Activated T-cell treated with anti-CD3 and anti-CD28 coated beads, Interleukin-2, amount 50 U/mL, for 48 hours (primary cell): ENCODE measurements at places on chromosomes 11 and 22.
A peak's percentile ranks its signal among the peaks of the same experiment; 100 is the strongest.

- no peak for DNase-seq
These were observed 6.8 kb downstream of the OR4D10 start for GRCh38 chr11:59479906-59480305.

DNA sequence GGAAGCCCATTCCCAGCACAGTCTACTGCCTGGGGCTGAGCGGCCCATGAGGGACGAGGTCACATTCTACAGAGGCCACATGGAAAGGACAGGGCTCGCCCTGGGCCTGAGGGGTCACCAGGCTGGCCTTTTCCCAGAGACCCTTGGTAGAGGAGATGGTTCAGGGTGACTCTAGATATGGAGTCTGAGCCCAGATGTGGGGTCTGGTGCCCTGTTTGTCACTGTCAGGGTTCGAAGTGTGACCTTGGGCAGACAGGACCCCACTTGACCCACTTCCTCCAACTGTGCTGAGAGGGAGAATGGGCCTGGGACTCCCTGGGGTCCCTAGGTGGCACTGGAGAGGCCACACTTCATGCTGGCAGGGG, 81.0 kb downstream of the MYEOV start:
- DNase-seq, result no peak

DNA sequence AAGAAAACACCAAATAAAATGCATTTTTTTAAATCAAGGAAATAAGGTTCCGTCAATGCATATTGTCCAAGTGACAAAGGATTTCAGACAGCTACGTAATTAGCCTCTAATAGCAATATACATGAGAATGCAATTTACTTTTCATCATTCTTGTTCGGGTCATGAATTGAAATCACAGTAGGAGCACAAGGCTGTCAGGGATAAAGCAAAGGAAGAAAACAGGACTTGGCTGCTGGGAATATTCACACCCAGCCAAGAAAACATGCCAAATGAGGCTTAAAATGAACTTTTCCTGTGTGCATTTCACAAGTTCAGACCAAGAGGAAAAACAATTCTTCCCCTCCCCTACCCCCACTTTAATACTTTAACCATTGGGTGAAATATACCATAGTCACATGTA, 188.6 kb downstream of the CWF19L2 start:
- DNase-seq, result no peak

- no peak for DNase-seq
These were observed 5.4 kb downstream of the HINFP start for GRCh38 chr11:119126675-119127268.

GRCh38 chr11:73151416-73151815, 9.3 kb upstream of the FCHSD2 start:
- no peak for DNase-seq

DNA sequence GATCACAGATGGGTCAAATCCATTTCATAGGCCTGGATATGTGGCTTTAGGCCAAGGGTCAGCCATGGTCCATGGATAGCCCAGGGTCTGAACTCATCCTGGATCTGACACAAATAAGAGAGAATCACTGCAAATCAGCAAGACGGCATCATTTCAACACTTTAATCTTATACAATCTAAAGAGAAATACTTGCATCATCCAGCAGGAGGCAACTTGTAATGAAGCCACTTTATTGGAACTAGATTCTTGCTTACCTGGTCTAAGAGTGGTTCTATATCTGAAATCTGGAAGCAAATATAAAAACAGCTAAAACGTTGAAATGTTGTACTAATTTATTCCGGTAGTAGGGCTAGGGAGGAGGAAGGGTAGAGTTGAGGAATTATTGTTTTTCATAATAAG, 870.1 kb downstream of the JRKL start:
- no peak for DNase-seq

DNA sequence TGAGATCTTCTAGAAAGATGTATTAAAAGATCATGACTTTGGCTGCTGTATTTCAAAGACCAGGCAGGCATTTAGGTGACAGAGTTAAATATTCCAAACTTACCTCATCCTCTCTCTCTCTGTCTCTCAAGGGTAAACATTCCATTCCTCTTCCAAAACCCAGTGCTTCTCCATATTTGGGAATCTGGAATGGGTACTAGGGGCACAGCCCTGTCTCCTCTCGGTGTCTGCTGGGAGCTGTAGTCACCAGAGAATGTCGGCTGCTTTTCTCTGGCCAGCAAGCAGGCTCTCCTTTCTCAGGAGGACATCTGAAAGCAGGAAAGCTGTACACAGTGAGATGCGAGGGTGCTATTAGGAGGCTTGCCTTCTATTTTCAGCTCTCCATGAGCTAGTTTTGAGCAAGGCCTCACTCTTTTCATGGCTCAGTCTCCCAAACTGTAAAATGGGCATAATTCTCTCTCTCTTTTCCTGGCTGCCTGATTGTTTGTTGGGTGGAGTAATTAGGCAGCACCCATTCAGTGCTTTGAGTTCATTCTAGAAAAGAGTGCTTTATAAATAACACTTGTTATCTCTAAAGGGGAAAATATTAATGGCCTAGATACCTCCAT, 9.3 kb upstream of the PEX26 start:
- no peak for DNase-seq

GRCh38 chr11:65646958-65647701, 9.2 kb downstream of the SIPA1 start:
- no peak for DNase-seq

DNA sequence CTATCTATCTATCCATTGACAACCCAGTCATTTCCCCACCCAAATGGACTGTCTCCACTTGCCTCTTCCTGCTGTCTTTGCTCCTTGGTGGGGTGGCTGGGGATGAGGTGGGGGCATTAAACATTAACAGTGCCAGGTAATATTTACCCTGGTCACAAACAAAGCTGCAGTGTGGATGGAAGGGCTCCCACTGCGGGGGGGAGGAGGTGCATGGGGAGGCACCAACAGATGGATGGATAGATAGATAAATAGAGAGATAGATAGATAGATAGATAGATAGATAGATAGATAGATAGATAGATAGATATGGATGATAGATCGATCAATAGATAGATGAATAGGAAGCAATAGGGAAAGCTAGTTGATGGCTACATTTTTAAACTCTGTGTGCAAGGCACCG, 2.3 kb upstream of the FXYD2 start:
- DNase-seq, result no peak

DNA sequence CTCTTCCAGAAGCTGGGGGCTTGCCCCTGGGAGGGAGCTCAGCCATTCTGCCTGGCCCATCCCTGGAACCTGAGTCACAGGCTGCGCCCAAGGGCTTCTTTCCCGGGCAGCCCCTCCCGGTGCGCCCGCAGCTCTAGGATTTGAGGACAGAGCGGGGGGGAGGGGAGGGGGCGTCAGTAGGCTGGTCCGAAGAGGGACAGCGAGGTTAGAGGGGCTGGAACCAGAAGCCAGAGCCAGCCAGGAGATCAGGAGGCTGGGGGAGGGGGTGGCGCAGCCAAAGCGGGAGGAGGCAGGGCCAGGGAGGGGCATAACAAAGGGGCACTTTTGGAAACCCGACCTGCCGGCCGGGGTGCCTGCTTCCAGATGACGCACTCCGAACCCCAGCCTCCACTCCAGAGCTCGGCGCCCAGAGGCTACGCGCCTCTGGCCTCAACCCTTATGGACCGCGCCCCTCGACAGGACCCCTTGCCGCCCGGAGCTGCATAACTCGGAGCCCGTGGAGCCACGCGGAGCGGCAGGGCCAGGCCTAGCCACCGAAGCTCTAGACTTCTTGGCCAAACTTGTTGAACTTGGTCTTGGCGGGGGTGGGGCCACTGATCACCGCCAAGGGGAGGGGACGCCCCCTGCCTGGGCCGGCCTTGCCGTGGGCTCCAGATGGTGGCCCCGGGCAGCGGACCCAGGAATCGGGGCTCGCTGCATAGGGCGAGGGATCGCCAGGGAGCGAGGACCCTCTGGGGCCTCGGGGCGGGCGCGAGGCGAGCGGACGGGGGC, 744 bp downstream of the PACSIN3 start:
- DNase-seq, result peak; percentile 33

GRCh38 chr11:78168539-78169477, 19.6 kb downstream of the KCTD21 start:
- DNase-seq, result no peak

GRCh38 chr11:8288824-8289491, 25.3 kb upstream of the LMO1 start:
- DNase-seq, result no peak

DNA sequence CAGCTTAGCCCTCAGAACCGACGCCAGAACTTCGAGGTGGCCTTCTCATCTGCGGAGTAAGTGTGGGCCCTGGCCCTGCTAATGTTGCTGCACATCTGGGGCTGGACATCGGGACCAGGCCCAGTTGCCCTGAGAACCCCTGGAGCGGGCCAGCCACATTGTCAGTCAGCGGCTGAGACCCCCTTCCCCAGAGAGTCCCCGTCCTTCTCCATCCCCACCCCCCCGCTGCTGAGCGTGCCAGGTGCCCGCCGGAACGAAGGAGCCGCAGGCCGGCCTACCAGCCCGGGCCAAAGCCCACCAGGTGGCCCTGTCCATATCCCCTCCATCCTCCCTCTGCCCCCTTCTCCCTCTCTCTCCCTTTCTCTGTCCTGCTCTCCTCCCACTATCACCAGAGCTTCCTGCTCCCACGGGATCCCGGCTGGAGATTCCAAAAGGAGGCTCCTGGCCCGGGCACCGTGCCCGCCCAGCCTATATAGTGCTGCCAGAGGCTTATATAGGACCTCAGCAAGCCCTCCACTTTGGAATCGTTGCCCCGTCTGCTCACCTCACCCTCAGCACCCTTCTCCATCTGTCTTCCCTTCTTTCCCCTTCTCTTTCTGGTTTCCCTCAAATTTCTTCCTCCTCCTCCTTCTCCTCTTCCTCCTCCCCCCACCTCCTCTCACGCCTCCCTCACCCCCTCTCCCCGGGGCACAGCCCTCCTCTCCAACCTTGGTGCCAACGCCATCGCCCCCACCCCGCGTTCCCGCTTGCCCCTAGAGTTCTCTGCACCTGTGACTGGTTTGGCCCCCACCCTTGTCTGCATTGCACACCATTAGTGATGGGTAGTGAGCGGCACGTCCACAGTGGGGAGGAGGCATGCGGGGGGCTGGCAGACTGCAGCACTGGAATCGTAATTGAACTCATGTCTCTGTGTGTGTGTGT, 7.3 kb downstream of the SELENOM start:
- no peak for DNase-seq

GRCh38 chr11:127804747-127805400, 782.5 kb downstream of the ETS1 start:
- DNase-seq, result no peak

- no peak for DNase-seq
These were observed 372.0 kb upstream of the LUZP2 start for GRCh38 chr11:24124876-24125275.

GRCh38 chr22:33918676-33919365, 1.5 kb downstream of the LARGE1 start:
- no peak for DNase-seq

GRCh38 chr22:48091060-48091650, 1328.7 kb downstream of the TBC1D22A start:
- DNase-seq, result no peak

DNA sequence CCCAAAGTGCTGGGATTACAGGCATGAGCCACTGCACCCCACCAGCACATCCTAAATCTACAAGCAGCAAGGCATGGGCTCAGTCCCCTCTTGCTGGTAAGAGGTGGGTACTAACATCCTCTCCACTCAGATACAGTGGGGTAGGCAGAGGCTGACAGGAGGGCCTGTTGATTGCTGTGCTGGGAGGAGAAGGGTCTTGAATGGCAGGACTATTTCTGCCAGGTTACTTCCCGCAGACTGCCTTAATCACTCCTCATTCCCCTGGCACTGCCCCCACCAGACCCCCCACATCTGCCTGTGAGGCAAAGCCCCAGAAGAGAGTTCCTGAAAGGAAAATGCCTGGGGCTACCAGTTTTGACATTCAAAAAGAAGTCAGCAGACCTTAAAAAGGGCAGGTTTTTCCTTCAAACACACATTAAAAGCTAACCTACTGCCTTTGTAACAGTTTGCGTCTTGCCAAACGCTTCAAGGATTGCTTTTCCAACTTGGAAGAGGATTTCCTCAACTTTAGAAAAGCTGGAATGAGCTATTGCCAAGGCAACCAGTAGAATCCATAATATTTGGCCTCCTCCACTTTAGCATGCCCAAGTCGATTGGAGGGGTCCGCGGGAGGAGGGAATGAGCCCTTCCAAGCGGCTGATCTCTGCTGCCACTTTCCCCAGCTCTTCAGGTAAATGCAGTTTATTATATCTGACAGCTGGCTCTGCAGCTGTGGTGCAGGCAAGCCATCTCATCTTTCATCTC, 62.0 kb downstream of the FDX1 start:
- DNase-seq, result no peak

GRCh38 chr11:5242933-5243815, 6.5 kb downstream of the HBG1 start:
- no peak for DNase-seq

- DNase-seq, result no peak
These were observed 11.2 kb downstream of the PNPLA5 start for GRCh38 chr22:43880541-43880991.

DNA sequence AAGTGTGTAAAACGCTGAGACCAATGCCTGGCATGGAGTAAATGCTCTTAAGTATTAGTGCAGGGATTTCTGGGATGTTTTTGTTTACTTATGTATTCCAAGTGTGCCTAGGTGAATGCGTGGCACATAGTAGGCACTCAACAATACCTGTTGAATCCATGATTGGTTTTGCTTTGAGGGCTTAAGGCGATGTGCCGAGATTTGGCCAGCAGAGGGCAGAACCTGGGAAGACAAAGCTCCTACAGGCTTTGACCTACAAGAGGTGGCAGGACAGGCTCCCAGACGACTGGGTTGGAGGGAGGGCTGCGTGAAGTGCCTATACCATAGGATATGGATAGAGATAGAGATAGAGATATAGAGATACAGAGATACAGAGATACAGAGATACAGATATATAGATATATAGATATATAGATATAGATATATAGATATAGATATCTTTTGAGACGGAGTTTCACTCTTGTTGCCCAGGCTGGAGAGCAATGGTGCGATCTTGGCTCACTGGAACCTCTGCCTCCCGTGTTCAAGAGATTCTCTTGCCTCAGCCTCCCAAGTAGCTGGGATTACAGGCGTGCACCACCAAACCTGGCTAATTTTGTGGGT, 13.9 kb downstream of the KCNE3 start:
- peak; percentile 76 for DNase-seq

- no peak for DNase-seq
These were observed 19.5 kb upstream of the SIK3 start for GRCh38 chr11:117117681-117118080.

DNA sequence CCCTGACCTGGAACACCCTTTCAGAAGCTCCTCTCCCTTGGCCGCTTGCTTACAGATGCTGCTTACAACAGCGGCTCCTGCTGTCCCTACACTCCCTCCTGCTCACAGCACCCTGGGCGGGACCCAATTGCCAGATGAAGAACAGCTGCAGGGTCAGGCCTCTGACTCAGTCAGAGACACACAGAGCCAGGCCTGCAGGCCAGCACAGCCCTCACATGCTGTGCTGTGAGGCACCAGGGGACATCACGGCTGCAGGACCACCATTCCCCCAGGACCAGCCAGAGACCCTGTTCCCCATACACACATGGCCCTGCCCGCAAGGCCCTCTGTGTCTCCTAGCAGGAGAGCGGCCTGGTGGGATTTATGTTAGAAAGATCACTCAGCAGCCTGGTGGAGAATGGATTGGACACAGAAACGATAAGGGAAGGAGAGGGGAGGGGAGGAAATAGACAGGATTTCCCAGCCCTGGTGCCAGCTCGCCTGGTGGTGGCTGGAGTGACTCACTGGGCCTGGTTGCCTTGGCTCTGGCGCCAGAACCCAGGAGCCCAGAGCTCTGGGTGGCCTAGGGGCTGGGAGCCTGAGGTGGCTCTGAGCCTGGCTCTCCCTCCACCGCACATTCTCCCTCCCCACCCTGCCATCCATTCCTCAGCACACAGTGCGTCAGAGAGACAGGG, 6.7 kb downstream of the CAPN5 start:
- no peak for DNase-seq

- DNase-seq, result no peak
These were observed 85.8 kb upstream of the FGF3 start for GRCh38 chr11:69904974-69905535.
